ENCODE measurements at places on chromosomes 12 and 14.
A peak's percentile ranks its signal among the peaks of the same experiment; 100 is the strongest.

DNA sequence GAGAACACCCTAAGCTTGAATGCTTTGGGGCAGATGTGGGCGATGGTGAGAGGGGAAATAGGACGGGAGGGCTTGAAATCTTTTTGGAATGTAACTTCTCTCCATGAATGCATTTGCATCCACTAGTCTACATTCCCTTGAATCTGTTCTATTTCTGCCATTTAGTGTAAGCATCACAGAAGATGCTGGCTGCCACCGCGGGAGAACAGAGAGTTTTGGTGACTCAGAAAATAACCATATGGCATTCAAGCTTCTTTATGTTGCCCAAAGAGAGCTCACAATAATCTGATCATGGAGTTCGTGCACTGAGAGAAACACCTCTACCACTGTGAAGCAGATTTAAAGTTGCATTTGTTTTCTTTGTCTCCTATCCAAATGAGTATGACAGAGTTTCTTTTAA, 52.6 kb upstream of the OTX2 start:
- DNase-seq, result no peak

DNA sequence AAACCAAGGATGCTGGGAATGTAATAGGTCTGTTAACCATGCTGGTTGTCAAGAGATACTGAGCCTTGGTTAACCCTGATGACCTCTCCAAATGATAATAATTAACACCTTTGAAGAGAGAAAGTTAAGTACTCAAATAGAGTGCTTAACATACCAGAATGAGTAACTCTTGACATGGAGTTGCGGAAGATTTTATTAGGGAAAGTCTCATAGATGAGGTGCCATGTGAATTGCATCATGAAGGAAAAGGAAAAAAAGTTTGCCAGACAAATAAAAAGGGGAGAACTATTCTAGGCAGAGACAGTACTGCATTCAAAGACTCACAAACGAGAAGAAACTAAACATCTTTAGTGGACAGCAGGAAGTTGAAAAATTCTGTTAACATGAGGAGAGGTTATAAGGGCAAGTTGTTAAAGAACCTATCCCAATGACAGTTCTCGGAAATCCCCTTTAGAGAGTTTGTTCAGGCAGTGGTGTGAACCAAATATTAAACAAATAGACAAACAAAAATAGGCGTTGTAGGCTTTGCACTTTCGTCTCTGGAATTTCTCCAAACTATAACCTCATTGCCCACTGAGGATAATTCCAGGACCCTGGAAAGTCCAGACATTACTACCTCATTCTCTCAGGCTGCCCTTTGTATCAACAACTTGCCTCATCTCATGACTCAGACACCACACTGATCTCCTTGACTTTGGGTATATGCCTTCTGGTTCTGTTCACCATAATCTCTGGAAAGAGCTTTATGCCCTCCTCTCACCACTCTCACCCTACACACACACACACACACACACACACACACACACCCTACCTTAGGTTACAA, 435.0 kb downstream of the GXYLT1 start:
- no peak for DNase-seq

DNA sequence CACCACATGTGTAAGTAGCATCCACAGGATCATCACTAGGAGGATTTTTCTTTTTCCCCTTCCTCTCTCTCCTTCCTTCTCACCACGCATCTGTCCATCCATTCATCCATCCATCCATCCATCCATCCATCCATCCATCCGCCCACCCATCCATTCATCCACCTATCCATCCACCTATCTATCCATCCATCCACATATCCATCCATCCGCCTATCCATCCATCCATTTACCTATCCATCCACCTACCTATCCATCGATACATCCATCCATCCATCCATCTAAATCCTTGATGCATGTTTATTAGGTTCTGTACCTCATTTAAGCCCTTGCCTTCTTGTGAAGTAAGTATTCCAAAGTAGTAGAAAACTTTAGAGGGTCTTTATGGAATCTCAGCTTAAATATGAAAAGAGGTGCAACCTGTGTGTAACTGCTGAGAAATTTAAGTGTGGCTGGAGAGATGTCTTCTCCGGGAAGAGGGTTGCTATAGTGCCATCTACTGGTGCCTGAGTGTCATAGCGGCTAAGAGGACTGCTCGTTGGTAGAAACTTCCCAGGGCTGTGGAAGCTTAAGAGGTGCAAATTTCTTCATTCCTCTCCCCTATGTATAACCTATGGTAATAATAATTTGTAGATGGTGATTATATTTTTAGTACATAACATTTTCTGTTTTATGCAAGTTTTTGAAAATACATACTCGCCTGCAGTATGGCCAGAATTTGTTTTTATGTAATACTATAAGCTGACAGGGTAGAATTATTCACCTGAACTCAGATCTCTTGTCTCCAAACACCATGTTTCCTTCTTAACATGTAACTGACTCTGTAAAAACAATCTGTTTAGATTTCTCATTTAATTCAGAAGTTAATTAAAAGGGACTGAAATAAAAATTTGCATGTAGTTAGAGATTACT, 46.0 kb downstream of the MYO1H start:
- peak; percentile 21 for DNase-seq

- DNase-seq, result no peak
These were observed 32.0 kb downstream of the DDX11 start for GRCh38 chr12:31105668-31106067.

- DNase-seq, result no peak
These were observed 95.8 kb downstream of the EPS8 start for GRCh38 chr12:15693228-15693911.

DNA sequence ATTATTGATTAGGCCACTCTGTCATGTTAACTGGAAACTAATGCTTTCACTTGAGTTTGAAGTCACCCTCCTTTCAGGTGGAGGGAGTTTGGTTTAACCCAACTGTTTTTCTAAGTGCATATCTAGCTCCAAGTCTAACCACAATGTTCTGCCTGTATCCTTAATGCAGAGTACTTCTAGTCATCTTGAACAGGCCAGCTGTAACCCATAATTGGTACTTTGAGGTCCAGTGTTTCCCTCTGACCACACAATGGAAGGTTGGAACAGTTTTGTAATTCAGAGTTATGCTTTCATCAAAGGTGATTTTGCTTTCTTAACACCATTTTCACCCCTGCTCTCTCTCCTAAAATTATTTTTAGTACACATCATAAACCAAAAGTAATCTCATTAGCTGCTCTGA, 237.2 kb upstream of the DCN start:
- no peak for DNase-seq

DNA sequence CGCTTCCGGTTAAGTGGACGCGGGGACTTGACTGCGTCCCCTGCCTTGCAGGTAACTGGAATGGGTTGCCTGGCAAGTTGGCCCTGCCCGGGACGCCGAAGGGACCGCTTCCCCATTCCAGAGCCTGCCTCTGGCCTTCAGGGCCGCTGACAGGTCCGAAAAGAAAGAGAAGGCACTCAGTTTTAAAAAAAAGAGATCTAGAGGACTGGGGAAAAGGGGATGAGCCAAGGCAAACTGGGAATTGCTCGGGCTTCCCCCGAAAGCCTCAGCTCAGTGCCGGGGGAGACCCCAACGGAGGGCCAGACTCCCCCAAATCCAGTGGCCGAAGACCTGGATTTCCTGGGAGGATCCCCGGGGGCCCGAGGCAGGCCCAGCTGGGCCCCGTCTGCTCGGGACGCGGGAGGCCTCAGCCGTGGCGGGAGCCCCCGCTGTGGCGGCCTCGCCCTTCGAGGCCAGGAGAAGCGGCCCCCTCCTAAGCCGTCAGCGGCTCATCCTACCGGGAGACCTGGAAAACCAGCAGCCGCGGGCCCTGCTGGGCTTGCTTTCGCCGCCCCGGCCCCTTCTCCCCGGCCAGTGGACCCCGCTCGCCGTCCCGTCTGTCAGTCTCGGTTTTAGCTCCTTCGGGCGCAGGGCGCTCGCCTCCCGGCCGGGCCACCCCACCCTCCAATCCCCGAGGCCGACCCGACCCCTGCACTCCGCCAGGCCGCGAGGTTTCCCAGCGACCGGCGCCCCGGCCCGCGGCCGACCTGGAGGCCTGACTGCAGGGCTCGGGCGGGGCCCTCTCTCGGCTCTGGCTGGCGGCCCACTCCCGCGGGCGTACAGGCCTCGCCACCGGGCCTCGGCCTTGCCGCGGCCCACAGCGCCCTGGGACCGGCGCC, 12.5 kb downstream of the OTX2 start:
- no peak for DNase-seq

DNA sequence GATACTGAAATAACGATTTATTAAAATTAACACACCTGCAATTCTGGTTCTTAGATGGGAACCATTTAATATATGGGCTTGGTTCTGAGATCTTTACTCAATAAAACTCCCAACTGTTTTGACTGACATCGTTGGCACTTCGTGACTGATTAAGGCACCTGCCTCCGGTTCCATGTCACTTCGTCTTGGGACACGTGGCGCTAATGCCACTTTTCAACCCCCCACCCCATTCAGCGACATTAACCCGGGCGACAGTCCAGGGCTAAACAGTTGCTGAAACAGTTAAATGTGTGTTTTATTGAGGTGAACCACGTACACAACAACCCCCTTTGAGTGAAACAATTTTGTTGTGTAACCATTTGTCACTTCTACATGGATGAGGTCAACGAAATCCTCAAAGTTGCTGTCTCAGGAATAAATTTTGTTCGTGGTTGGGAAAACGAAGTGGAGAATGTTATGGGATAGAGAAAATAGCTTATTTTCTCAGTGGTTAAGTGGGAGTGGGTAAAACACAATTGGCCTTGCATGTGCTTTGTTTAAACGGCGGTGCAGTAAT, 9.9 kb upstream of the SLC38A2 start:
- no peak for DNase-seq

- no peak for DNase-seq
These were observed 245.9 kb downstream of the NPAS3 start for GRCh38 chr14:33184587-33184986.

DNA sequence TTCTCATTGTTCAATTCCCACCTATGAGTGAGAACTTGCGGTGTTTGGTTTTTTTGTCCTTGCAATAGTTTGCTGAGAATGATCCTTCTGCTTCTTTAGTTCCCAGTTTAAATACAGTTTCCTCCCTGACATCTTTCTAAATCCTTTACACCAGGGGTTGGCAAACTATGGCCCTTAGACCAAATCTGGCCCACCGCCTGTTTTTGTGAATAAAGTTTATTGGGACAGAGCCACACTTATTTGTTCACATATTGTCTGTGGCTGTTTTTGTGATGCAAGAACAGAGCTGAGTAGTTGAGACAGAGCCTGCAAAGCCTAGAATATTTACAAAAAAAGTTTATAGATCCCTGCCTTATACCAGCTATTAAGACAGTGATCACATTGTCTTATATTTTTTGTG, 53.7 kb downstream of the SERPINA10 start:
- DNase-seq, result no peak

- DNase-seq, result no peak
These were observed 165.6 kb downstream of the SUDS3 start for GRCh38 chr12:118541934-118542333.

DNA sequence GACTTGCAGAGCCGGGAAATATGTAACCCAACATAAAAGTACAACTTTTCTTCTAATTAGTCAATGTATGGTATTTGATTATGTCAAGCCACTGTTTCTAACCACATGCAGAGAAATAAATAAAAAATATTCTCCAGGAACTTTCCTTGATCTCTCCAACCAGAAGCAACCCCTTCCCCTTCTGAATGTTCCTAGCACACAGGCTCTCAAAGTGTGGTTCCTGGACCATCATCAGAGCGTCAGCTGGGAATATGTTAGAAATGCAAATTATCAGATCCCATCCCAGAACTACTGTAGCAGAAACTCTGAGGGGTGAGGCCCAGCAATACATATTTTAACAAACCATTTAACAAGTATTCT, 21.0 kb upstream of the ITPR2 start:
- no peak for DNase-seq

DNA sequence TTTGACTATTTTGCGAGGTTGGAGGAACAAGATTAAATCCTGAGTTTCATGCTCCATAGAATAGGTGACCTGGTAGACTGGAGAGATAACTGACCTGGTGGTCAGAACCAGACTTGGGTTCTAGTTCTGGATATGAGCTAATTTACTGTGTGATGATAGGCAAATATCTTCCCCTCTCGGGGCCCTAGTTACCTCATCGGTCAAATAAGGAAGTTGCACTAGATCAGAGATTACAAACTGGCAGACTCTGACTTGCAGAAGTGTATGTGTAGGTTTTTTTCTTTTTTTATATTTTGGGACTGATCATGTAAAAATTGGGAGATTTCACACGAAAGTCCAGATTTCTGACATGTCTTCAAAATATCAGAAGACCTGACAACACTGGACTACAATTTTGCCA, 37.0 kb downstream of the RPH3A start:
- no peak for DNase-seq

- DNase-seq, result peak; percentile 37
These were observed 430 bp downstream of the SLC41A2 start for GRCh38 chr12:104957719-104958000.

- no peak for DNase-seq
These were observed 429.9 kb downstream of the DAD1 start for GRCh38 chr14:22159099-22159498.

DNA sequence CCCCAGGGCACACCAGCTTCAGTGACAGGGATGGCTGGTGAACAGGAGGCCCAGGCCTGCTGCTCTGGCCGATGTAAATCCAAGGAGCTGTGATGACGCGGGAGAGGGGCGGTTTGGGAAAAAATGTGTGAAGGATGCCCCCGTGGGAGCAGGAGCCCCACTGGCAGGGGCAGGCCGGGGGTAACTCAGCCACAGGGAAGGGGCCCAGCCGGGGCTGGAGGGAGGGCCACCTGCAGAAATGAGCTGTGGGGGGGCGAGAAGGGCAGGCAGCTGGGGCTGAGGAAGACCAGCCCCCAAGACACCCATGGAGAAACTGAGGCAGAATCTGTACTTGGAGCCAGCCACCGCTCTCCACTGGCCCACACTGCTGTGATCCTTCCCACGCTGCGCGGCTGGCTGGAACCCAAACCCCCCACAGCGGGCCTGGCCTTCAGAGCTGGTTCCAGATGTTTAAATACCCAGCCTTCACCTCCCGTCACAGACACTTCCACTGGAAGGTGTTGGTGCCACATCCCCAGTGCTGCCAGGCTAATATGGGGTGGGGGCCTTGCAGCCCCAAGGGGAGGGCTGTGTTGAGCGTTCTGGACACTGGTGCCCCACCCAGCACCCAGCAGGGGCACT, 28.5 kb upstream of the ANKRD9 start:
- no peak for DNase-seq

GRCh38 chr14:51318813-51319597, 79.0 kb downstream of the TMX1 start:
- no peak for DNase-seq

All from activated CD4-positive, alpha-beta T cell treated with anti-CD3 and anti-CD28 coated beads, Interleukin-2, amount 50 U/mL, for 1 hour (primary cell).